Aorta (tissue), 5 donors: ENCODE measurements at places on chromosomes 5 and 9. TPM values are rescaled to one million over a fixed set of nuclear protein-coding genes. Genes with fewer than 3 reads are reported as not detected.

GRCh38 chr9:21281275-21281674 is 23.8 kb downstream of the IFNA5 start:
- H3K27me3 ChIP-seq: no peaks in the 10 kb centered on the region
- no peak overlapping the region for H3K27ac ChIP-seq
- H3K4me1 ChIP-seq: no peaks in the 10 kb centered on the region

GRCh38 chr5:134493461-134494055 is 31.9 kb upstream of the JADE2 start:
- no peaks in the 10 kb centered on the region for H3K27me3 ChIP-seq
- H3K4me1 ChIP-seq: no peaks in the 10 kb centered on the region
- H3K4me3 ChIP-seq: no peak overlapping the region
- H3K27ac ChIP-seq: no peak overlapping the region

GRCh38 chr5:58410441-58410840 is 49.4 kb downstream of the PLK2 start:
- H3K27me3 ChIP-seq: no peaks in the 10 kb centered on the region
- no peak overlapping the region for H3K27ac ChIP-seq
- DNase-seq: no peak
- H3K4me1 ChIP-seq: no peaks in the 10 kb centered on the region
- no peaks in the 10 kb centered on the region for H3K36me3 ChIP-seq
- no peak overlapping the region for H3K4me3 ChIP-seq

- DNase-seq: no peak
- no peak overlapping the region for H3K4me3 ChIP-seq
- no peaks in the 10 kb centered on the region for H3K4me1 ChIP-seq
Measured at GRCh38 chr5:24621792-24622191, 23.0 kb downstream of the CDH10 start.

DNA sequence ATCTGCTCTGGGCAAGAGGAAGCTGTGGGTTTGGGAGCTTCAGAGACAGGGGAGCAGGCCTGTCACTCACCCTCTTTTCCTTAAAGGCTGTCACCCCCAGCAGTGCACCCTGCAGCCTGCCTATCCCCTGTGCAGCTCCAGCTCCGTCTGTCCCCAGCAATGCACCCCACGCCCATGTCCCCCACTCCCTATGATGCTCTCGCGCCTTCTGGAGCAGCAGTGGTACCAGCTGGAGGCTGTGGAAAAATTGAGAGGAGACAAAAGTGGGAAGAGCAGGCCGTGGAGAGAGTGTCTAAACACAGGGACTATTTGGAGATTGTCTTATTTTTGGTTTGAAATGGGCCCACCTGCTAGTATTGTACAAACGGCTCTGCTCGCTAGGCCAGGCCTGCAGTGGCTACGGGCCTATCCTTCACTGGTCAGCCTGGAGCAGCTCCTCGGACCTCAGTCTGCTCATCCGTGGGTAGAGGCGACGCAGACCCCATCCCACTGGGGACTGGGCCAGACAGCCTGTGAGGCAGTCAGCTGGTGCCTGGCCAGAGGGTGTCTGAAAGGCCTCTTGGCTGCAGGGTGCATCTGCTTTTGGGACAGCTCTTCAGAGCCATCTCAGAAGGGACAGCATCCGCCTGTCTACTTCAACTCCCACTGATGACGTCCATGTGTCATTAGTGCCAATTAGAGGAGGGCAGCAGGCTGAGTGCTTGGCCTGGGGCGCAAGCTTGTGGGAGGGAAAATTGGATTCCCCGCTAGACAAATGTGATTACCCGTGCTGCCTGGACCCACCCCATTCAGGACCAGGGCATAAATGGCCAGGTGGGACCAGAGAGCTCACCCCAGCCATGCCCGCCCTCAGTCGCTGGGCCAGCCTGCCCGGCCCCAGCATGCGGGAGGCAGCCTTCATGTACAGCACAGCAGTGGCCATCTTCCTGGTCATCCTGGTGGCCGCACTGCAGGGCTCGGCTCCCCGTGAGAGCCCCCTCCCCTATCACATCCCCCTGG is at the start of gene DBH:
DBH (plus strand) TSS at position 831 of the 999 bp plus-strand sequence; CDS start at position 840, 9 bp downstream.
- H3K4me3 ChIP-seq: no peak within 1 kb of the TSS
- DNase-seq: no peak
- H3K36me3 ChIP-seq: no peaks in the 10 kb centered on the region
- H3K27me3 ChIP-seq: no peaks in the 10 kb centered on the region
- no peak within 1 kb of the TSS for H3K27ac ChIP-seq

DNA sequence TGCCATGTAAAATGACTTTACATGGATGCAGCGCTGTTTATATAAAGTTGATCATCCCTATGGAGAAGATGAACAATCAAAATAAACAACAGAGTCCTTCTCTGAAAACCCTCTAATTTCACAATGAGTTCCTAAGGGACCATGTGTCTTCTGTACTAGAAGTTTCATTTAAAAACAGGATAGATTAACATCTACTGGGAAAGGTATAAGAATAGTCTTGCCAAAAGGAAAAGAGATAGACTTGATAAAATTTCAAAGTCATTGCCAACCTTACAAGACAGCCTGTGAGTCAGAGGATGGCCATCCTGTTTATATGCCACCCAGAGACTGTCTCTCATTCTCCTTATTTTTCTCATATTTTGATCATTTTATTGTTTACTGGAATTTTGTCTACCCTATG is 367.1 kb upstream of the PDE4D start:
- DNase-seq: no peak
- H3K27ac ChIP-seq: no peak overlapping the region
- H3K4me1 ChIP-seq: no peaks in the 10 kb centered on the region
- no peak overlapping the region for H3K4me3 ChIP-seq
- no peaks in the 10 kb centered on the region for H3K36me3 ChIP-seq
- H3K27me3 ChIP-seq: no peaks in the 10 kb centered on the region

DNA sequence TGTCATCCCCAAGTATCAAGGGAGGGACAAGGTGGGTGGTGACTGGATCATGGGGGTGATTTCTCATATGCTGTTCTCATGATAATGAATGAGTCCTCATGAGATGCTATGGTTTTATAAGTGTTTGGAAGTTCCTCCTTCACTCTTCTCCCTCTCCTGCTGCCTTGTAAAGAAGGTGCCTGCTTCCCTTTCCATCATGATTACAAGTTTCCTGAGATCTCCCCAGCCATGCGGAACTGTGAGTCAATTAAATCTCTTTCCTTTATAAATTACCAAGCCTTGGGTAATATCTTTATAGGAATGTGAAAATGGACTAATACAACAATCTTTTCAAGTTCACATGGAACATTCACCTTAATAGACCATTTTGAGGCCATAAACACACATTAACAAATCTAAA is 21.5 kb upstream of the DOCK2 start:
- H3K4me1 ChIP-seq: no peaks in the 10 kb centered on the region
- H3K27ac ChIP-seq: no peak overlapping the region
- H3K4me3 ChIP-seq: no peak overlapping the region
- no peak for DNase-seq
- H3K36me3 ChIP-seq: no peaks in the 10 kb centered on the region
- no peaks in the 10 kb centered on the region for H3K27me3 ChIP-seq

Gene PCDHGB7
- total RNA-seq: 12.7 TPM

DNA sequence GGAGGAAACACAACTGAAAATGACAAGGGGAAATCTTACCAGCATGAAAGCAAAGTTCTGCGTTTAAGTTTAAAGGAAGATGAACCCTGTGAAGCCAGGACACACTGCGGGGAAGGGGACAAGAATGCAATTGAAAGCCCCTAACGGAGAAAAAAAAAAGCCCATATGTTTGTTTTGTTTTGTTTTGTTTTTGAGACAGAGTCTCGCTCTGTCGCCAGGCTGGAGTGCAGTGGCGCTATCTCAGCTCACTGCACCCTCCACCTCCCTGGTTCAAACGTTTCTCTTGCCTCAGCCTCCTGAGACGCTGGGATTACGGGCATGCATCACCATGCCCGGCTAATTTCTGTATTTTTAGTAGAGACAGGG is 2.9 kb downstream of the STK10 start:
- no peaks in the 10 kb centered on the region for H3K36me3 ChIP-seq
- peak; percentile 9 for DNase-seq
- H3K4me3 ChIP-seq: no peak overlapping the region
- no peaks in the 10 kb centered on the region for H3K4me1 ChIP-seq

GRCh38 chr9:131464354-131465000 is 38.2 kb upstream of the POMT1 start:
- H3K36me3 ChIP-seq: peaks cover 15% of the 10 kb centered on the region
- no peaks in the 10 kb centered on the region for H3K27me3 ChIP-seq
- no peaks in the 10 kb centered on the region for H3K4me1 ChIP-seq
- no peak for DNase-seq

GRCh38 chr9:131700765-131701435 is 39.0 kb downstream of the RAPGEF1 start:
- DNase-seq: no peak
- peaks cover 2% of the 10 kb centered on the region for H3K4me1 ChIP-seq
- H3K27ac ChIP-seq: no peak overlapping the region
- H3K4me3 ChIP-seq: no peak overlapping the region

DNA sequence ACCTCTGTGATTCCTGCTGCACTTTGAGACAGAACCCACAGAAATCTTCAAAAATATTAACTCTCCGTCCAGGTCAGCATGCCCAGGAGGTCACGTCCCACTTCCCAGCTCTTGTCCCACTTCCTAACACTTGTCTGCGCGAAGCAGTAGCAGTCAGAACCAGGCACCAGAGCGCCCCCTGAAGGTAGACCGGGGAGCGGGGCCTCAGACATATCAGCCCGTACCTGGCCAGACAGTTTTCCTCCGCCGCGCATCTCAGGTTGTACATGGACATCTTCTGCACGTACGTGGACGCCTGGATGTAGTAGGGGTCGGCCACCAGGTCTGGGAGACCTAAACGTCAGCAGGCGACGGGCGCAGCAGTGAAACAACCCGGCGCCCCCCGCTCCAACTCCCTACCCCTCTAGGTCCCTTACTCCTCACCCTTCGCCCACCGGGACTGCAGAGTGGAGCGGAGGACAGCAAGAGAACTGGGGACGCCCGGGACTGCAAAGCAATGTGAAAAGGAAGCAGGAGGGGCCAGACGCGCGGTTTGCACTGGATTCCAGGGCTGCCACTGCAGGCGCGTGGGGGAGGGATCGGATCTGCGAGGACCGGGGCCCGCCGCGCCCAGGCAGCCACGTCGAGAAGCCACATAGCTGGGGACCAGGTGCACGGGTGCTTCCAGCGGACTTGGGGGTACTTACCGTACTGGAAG is 1.2 kb downstream of the LOX start:
- H3K27me3 ChIP-seq: no peaks in the 10 kb centered on the region
- no peaks in the 10 kb centered on the region for H3K36me3 ChIP-seq
- peak overlapping the region; percentile 96 for H3K27ac ChIP-seq
- H3K4me3 ChIP-seq: peak overlapping the region; percentile 78
- DNase-seq: peak; percentile 94
